ENCODE measurements at places on chromosomes 13 and 19.

GRCh38 chr13:94192431-94192975 is 287.0 kb downstream of the DCT start:
- DNase-seq, result no peak

DNA sequence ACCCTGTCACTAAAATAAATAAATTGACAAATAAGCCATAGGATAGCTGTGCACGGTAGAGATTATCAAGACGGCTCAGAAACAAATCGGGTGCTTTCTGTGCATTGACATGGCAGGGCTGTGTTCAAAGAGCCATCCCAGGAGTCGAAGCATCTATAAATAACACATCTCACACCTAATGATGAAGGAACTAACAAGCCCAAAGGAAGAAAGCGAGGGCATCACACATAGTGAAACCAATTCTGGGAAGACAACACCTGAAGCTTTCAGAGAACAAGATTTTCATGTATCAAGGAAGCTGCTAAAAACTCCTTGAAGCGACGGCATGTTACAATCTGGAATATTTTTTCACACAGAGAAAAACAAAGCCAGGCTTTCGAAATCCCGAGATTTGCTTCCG is 36.1 kb downstream of the KLF2 start:
- no peak for DNase-seq

GRCh38 chr13:44306371-44307192 is 67.0 kb upstream of the SERP2 start:
- no peak for DNase-seq

DNA sequence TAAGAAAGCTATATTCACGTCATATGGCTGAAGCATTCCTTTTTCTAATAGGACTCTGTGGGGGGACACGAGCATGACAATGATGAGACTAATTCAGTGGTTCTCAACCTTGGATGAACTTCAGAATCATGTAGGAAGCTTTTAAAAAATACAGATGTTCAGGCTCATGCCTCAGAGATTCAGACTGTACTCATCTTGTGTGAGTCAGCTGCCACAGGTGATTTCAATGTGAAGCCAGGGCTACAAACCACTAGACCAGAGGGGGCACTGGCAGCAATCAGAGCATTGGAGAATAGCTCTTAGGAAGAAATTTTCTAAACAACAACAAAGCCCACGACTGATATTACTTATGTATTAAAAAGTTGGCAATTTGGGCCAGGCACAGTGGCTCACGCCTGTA is 91.7 kb downstream of the SERP2 start:
- no peak for DNase-seq

GRCh38 chr19:19460761-19461265 is 54.5 kb downstream of the TSSK6 start:
- no peak for DNase-seq

DNA sequence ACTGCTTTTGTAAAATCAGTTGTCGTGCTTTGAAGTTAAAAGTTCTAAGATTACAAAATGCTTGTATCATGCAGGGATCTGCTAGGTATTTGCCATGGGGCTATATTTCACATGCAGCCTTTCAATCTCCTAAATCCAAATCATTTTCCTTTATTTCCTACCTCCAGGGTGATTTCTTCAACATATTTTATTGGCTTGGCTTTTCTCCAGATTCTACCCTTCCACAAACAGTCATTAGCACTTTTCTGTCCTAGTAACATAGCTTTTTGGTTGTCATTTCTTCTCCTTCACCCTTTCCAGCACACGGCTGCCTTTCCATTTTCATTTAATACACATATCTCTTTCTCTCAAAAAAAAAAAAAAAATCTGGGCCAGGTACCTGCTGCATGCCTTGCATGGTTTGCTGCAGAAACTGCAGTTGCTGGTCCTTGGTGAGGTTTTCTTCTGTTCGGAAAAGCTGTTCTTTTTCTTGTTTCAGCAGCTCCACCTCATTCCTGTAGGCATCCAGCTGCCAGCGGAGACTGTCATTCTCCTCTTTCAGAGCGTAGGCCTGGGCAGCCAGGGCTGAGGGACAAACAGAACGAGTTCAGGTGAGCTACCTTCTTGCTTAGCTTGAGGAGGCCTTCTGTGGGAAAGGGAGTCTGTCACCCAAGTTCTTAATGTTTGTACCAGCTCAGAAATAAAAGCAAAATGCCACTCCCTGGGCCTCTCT is 274.7 kb downstream of the DNAJC15 start:
- DNase-seq, result no peak

DNA sequence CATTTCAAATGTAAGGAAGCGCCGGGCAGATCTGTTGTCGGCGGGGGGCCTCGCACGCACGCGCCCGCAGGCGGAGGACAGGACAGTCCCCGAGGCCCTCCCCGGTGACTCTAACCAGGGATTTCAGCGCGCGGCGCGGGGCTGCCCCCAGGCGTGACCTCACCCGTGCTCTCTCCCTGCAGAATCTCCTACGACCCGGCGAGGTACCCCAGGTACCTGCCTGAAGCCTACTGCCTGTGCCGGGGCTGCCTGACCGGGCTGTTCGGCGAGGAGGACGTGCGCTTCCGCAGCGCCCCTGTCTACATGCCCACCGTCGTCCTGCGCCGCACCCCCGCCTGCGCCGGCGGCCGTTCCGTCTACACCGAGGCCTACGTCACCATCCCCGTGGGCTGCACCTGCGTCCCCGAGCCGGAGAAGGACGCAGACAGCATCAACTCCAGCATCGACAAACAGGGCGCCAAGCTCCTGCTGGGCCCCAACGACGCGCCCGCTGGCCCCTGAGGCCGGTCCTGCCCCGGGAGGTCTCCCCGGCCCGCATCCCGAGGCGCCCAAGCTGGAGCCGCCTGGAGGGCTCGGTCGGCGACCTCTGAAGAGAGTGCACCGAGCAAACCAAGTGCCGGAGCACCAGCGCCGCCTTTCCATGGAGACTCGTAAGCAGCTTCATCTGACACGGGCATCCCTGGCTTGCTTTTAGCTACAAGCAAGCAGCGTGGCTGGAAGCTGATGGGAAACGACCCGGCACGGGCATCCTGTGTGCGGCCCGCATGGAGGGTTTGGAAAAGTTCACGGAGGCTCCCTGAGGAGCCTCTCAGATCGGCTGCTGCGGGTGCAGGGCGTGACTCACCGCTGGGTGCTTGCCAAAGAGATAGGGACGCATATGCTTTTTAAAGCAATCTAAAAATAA is 18.2 kb downstream of the IL17D start:
- DNase-seq, result no peak

DNA sequence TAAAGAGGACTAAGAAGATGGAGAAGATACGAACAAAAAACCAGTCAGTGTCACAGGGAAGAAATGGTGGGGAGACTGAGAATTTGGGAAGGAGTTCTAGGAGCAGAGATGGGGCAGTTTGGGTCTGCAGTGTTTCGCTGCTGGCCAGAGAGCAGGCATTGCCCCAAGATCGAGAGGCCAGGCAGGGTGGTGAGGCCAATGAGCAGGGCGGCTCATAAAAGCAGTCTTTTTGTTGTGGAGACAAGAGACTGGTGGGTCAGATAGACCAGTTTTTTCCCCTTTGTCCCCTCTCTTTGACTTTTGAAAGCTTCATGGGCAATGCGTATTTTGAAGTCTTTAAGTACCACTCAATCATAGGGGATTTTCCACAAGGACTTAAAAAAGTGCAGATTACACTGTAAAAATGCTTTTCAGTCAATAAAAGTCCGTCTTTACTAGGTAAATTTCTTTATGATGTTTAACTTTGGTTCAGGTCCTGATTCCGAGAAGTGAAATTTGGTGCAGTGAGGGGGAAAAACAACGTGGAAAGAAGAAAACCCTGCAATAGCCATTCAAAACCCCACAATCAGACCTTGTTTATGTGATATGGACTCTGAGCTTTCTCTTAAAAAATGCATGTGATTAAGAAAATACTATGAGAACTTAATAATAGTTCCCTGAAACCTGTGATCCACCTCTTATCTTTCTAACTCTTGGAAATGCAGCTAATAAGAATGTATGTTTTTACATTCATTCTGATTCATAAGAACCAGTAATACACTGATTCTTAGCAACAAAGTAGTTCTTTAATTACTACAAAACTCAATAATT is 338.9 kb downstream of the KLF5 start:
- DNase-seq, result no peak

Measured in LNCaP clone FGC (cell line).